ENCODE measurements at places on chromosomes 5 and 9. TPM values are rescaled to one million over a fixed set of nuclear protein-coding genes. Genes with fewer than 3 reads are reported as not detected.

DNA sequence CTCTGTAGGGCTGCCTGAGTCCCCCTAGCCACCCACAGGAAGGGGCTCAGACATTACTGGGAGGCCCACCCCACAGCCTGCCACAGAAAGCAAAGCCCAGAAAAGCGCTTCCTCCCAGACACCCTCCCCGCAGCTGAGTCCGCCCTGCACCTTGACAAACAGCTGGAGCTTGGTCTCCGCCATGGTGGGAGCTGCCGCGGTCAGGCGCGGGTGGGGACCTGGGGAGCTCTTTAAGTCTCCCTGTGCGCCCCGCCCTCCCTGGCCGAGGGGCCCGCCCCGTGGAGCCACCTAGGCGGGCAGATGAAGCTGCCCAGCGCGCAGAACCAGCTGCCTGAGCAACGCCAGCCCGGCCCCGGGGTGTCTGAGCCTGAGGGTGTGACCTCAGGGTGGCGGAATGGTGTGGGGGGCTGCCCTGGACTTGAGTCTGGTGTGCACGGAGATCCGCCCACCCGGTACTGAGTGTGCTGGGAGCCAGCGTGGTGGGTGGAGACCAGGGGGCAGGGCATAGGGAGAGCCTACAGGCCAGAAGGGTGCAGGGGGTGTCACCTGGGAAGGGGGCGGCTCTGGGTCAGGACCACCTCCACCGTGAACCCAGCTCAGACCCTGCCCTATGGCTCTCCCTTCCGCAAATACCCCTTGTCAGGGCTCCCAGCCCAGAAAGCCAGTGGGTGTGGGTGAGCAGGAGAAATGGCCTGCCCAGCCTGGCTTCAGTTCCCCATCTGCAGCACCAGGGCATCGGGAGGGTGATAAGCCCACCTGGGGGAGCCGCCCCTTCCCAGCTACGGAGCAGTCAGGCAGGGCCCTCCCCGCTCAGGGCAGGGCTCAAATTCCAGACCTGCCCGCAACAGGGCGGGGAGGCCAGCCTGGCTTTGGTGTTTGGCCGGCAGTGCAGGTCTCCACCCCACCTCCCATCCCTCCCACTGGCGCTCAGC, at the start of gene CLIC3:
TSS of gene CLIC3 (minus strand) at position 208 of the 932 bp plus-strand sequence. CDS start at position 183, 25 bp downstream.
- DNase-seq: peak; percentile 90

DNA sequence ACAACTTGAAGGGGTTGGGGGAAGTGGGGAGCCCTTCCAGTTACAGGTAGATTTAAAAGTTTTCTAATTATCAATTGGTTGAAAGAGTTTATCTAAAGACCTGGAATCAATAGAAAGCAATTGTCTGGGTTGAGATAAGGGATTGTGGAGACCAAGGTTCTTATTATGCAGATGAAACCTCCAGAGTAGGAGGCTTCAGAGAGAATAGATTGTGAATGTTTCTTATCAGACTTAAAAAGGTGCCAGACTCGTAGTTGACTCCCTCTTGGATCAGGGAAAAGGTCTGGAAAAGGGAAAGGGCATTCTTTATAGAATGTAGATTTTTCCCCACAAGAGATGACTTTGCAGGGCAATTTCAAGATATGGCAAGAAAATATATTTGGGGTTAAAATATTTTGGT, 100.8 kb downstream of the GADD45G start:
- DNase-seq: no peak

DNA sequence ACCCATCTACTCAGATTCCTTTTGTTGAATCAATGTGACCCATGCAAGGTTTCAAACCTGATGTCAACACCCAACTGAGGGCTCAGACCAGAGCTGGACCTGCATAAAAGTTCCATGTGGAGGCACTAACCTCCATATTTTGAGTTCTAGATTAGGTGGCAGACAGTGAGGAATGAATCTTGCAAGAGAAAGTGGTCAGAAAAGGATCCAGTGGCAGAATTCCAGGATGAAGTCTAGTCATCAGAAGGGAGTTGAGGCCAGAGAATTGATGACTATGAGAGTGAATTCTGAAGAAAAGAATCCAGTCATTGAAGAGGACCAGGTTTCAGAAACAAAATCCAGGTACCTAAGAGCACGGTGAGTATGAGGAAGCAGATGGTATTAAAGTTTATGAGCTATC, 205.1 kb upstream of the RGMB start:
- DNase-seq: no peak

- DNase-seq: no peak
Observed at GRCh38 chr9:7405924-7406604, 393.5 kb downstream of the DMAC1 start.

DNA sequence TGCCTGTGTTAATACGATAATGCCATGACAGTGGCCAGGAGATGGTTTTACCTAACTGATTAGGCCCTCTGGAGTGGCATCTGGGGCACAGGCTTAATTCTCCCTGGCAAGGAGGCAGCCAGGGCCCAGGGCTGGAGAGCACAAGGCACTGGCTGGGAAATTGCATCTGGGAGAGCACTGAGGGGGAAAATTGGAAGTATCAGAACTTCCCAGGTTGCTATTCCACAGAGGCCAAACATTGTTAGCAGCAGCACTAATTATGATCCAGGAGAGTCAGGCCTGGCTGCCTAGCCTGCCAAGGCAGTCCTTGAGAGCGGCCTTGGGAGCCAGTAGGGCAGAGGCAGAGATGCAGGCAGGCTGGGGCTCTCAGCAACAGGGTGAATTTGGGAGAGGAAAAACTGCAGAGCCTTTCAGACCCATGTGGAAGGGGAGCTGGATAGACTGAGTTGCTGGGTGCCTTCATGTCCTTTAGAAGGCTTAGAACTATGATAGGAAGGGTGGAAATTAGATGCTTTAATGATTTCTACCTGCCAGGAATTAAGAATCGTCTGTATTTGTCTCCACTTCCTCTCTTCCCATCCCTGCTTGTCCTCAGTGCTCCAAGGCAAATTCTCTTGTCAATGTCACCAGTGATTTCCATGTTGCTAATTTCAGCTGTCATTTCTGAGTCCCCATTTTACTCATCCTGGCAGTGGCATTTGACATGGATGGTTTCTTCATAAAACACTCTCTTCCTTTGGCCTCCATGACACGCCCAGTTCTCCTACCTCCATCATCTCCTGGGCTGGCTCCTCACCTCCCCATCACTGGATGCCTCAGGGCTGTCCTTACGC, 56.1 kb upstream of the HSPA9 start:
- no peak for DNase-seq

- DNase-seq: no peak
Observed at GRCh38 chr9:70924380-70924779, 197.0 kb downstream of the TRPM3 start.

GRCh38 chr5:174472956-174473355, 251.4 kb upstream of the MSX2 start:
- no peak for DNase-seq

DNA sequence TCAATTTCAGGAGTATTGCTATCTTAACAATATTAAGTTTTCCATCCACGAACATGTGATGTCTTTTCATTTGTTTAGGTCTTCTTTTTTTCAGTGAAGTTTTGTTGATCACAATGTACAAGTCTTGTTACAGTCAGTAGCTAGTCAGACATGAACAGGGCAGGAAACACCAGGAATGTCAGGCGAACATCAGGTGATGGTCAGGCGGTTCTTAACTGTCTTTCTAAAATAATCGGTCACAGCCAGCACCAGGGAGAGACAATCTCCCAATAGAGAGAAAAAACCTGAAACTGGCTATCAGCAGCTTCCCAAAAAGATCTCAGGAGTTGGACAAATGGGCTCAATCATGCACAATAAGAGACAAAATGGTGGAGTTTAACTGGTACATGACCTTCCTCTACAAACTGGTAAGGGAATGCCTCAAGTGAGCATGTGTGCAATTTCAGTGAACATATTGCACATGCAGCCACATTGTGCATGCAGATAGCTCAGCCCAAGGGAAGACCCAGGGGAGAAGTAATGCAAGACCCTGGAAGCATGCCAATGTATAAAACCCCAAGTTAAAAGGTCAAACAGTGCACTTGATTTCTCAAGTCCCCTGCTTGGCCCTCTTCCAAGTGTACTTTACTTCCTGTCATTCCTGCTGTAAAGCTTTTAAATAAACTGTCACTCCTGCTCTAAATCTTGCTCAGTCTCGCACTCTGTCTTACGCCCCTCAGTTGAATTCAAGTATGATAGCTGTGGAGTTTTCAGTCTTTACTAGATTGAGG, 176.1 kb upstream of the RASEF start:
- DNase-seq: no peak

GRCh38 chr5:68381909-68382308, 166.4 kb downstream of the PIK3R1 start:
- DNase-seq: no peak

DNA sequence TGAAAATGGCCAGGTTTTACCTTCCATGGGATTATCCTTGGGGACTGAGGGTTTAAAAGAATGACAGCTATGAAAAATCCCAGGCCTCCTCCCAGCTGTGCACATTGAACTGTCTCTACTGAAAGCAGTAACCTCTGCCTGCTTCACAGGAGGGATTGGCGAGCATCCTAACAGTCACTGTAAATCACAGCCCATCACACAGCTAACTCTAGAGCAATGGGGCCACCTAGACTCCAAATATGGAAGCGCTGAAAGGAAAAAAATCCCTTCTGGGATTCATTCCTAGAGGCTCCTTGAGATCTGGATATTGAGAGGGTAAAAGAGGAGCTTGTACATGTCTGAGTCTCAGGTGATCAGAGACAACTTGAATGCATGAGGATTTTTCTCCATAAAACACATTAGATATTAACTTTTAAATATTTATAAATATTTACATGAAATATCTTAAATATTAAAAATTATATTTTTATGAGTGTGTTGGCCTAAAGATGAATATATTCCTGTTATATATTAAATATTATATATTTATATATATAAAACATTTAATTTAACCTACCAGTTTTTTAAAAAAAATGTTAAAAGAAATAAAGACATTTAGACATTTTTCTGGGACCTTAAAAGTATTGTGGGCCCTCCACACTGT, 133.8 kb upstream of the SLC24A2 start:
- DNase-seq: no peak

DNA sequence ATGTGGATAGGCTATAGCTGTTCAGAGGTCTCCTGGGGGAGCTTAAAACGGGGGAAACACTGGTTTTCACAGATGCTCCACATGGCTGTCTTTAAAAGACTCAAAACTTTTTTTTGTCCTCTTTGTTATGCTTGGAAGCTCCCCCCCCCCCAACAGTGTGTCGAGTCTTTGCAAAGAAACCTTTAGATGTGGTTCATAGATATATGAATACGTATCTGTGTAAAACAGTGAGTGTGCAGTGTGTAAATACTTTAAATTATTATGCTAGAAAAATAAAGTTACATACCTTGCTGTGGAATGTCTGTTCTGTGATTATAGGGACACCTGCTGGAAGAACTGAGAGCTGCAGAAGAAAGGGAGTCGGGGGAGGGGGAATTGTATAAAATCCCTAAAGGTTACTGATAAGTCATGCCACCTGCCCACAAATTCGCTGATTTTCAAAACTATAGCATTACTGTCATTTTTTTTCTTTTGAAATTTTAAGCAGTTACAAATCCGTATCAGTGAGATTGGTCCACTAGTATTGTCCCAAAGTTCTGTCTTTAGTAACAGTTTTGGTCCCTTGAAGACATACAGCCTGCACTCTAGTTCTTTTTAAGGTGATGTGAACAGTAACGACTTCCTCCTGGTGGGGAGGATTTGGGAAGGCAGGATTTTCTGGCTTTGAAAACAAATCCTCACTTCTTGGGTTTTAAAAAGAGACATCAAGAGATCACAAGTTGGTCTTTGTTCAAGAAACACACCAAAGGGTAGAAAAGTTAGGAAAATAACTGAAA, 22.9 kb downstream of the RGMB start:
- no peak for DNase-seq

Gene MSMP
- not detected for total RNA-seq

Gene IL17B
- not detected for total RNA-seq

Gene DMRT3
- not detected for total RNA-seq

All from upper lobe of right lung (tissue), 1 donor.